ENCODE measurements at places on chromosomes 5 and 9. TPM values are rescaled to one million over a fixed set of nuclear protein-coding genes. Genes with fewer than 3 reads are reported as not detected.

GRXCR2 gene
- total RNA-seq: 0.78 TPM

PCDHA7 gene
- not detected for total RNA-seq

PSAT1 gene
- 0.73 TPM for total RNA-seq

PDE6A gene
- total RNA-seq: 0.13 TPM

LRRC19 gene
- total RNA-seq: not detected

DDX4 gene
- not detected for total RNA-seq

PRR16 gene
- 18.1 TPM for total RNA-seq
